CD4-positive, alpha-beta memory T cell (primary cell): ENCODE measurements at places on chromosomes 13 and 19. TPM values are rescaled to one million over a fixed set of nuclear protein-coding genes. Genes with fewer than 3 reads are reported as not detected.

ADM5 gene
- not detected for polyA plus RNA-seq

CGB5 gene
- polyA plus RNA-seq, result not detected

C1QTNF9 gene
- not detected for polyA plus RNA-seq

PLPP2 gene
- not detected for polyA plus RNA-seq

GALP gene
- not detected for polyA plus RNA-seq

ZNF610 gene
- polyA plus RNA-seq, result 1.1 TPM
